K562 (cell line): ENCODE measurements at places on chromosomes 12 and 14.

GRCh38 chr12:28998662-28999120 lies 150.4 kb upstream of the FAR2 start:
- peak; percentile 11 for DNase-seq

DNA sequence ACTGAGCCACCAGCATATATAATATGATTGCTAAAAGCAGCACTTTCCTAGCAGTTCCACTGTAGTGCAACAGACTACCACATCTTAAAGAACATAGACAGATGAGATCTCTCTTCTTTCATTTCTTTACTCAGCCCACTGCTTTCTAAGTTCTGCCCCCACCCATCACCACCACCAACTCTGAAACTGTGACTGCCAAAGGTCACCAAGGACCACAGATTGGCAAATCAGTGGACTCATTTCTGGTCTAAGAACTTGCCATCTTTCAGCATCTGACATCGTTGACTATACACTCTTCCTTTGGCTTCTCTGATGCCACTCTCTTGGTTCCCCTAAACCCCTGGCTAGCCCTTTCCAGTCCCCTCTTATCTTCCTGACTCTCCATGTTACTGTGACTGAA lies 38.4 kb downstream of the IFNG start:
- no peak for DNase-seq

DNA sequence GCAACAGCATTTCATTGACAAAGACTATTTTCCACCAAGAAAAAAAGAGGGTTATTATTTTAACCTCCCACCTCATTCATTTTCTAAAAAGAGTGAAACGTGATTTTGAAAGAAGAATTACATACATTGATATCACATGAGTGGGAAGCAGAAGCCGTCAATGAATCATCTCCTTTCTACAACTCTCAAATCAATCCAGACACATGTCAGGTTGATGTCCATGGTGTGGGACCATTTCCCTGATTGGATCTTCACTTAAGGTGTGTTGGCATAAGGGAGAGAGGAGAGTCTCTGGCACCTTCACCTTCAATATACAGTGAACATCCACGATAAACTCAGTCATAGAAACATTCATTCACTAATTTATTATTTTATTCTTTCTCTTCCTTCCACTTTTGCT lies 1095.1 kb downstream of the BCL11B start:
- DNase-seq, result no peak

GRCh38 chr12:105391231-105391630 lies 60.7 kb downstream of the C12orf75 start:
- no peak for DNase-seq

- peak; percentile 41 for DNase-seq
Measured at GRCh38 chr14:52514046-52514811, 38.1 kb downstream of the TXNDC16 start.

DNA sequence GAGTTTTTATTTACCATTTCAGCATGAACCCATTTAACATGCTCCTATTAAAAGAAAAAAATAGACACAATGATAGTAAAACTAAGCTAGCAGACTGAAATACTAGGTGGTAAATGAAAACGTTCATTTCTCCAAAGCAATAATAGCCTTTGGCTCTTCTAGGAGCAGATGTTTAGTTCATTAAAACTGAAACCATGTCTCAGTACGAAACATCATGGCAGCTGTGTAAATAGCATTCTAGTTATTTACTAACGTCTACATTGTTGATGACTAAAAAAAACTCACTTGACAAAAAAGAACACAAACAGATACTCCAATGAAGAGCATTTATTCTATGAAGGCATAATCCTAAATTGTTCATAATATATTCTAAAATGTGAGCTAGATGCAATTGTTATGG lies 17.9 kb downstream of the RECQL start:
- no peak for DNase-seq

GRCh38 chr14:85223667-85224066 lies 306.3 kb upstream of the FLRT2 start:
- no peak for DNase-seq

DNA sequence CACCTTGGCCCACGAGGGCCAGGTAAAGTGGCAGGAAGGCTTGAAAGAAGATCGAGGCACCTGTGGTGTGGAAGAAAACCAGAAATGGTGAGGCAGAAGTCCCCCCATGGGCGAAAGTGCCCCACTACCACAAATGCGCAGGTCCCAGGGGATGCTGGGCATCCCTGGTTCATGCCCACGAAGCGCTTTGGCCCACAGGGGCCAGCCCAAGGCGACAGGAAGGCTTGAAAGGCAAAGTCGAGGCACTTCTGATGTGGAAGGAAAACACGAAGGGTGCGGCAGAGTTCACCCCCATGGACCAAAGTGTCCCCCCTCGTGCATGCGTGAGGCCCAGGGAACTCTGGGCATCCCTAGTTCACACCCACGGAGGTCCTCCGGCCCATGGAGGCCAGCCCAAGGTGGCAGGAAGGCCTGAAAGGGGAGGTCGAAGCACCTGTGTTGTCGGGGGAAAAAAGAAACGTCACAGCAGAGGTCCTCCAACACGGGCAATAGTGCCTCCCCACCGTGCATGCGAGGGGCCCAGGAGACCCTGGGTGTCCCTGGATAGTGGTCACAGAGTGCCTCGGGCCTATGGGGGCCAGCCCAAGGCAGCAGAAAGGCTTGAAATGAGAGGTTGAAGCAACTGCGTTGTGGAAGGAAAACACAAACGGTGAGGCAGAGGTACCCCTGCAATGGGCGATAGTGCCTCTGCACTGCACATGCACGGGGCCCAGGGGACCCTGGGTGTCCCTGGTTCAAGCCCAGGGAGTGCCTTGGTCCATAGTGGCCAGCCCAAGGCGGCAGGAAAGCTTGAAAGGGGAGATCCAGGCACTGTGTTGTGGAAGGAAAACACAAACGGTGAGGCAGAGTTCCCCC lies 373.9 kb downstream of the ALG10 start:
- DNase-seq, result peak; percentile 0

DNA sequence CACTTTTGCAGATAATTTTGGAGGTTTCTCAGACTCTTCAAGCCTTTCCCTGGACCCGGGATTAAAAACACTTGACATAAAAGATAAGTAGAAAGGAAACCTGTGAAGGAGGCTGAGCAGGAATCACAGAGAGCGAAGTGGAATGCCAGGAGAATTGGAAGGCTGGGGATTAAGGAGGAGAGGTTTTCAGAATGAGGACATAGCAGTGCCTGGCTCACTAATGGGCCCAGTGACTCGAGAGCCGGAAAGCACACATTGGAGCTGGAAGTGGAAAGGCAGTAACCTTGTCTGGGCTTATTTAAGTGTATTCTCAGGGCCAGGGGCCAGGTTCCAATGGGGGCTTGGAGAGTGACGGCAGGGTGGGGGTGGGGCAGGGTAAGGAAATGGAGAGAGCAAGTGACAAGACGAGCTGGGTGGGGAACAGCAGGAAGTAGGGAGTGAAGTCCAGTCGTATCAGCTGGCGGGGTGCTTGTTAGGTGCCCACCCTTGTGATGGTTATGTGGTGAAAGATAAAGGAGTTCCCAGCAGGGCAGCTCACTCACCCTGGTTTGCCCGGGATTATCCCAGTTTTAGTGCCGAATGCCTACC lies 13.1 kb downstream of the EVL start:
- DNase-seq, result no peak

GRCh38 chr12:5514545-5514944 lies 82.6 kb downstream of the NTF3 start:
- DNase-seq, result no peak

- no peak for DNase-seq
Measured at GRCh38 chr14:56490379-56490778, 89.2 kb upstream of the TMEM260 start.

DNA sequence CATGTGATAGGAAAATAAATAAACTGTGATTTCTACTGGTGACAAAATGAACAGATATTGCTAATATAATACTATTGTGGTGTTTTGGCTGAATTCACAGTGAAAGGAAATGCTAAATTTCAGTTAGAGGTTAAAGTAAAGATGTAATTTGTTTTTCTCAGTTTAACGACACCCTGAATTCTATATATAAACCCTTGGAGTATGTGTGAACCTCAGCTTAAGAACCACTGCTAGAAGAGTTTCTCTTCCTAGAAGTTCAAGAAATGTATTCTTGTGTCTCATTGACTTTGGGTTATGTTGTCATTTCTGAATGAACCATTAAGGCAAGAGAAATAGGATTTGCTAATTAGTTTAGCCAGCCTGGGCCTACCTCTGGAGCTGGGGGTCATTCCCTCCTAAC lies 8.2 kb downstream of the FBXO34 start:
- DNase-seq, result no peak
